ENCODE measurements at places on chromosomes 6 and 20.

DNA sequence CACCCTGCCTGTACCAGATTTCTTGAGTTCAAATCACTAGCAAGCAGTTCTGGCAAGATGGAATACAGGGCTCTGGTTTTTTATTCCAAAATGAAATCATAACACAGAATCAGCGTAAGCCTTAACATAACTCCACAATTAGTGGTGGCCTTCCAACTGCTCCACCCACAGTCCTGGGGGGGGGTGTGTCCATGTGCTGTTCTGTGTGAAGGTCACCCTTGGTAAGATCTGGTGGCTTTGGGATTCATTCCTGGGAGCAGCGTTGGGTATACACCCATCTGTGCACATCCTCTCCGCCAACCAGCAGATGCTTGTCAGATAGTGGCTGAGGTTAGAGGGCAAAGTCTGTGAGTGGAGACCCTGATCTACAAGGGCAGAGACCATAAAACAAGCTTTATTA is 49.9 kb upstream of the CD83 start:
- no peak for DNase-seq

DNA sequence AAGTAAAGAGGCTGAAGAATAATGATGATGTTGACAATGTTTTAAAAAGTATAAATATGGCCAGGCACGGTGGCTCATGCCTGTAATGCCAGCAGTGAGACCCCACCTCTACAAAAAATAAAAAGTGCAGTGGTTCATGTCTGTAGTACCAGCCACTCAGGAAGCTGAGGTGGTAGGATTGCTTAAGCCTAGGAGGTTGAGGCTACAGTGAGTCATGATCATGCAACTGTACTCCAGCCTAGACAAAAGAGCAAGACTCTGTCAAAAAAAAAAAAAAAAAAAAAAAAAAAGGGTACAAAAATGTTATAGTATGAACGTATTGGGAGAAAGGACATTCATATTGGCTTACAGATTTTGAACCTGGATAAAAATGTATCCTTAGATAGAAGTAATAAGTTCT is 543.1 kb upstream of the IRAK1BP1 start:
- no peak for DNase-seq

- DNase-seq = no peak
Measured at GRCh38 chr6:90329386-90330077, 32.9 kb upstream of the BACH2 start.

- DNase-seq = no peak
Measured at GRCh38 chr6:11921751-11922150, 90.4 kb upstream of the HIVEP1 start.

GRCh38 chr20:34295284-34295683 is 7.9 kb downstream of the AHCY start:
- DNase-seq = no peak

DNA sequence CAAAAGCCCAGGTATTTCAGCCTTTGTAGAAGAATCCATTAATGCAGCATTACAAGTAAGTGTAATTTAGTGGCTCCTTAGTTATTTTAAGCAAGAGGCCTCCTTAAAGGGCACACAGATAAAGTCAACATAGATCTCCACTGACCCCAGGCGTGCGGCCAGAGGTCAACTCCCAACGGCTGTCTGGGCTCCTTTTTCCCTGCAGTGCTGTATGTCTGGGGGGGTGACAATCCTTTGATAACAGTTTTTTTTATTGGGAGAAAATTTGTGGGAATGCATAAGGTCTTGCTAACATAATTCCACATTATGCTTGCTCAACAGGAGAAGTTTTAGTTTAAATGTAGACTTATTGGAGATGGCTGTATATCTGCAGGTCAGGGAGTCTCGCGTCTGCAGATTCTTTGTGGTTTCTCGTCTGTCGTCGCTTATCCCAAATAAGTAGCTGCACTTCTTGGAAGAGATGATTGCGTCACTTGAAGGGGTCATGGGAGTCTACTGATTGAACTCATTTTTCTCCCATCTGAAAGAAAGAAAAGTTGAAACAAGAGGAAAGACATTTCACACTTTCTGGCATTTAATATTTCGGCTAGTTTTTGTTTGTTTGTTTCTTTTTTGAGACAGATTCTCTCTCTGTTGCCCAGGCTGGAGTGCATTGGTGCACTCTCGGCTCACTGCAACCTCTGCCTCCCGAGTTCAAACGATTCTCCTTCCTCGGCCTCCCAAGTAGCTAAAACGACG is 151.7 kb upstream of the AKAP12 start:
- DNase-seq = no peak

GRCh38 chr20:3932681-3933080 is 43.5 kb downstream of the PANK2 start:
- no peak for DNase-seq

- no peak for DNase-seq
Measured at GRCh38 chr6:168959696-168960095, 293.9 kb downstream of the THBS2 start.

GRCh38 chr6:148681666-148682065 is 65.2 kb upstream of the UST start:
- DNase-seq = no peak

Data from NCI-H446 treated with DMSO at 0.1 percent for 48 hours (cell line).